ENCODE measurements at places on chromosomes 12 and 14. TPM values are rescaled to one million over a fixed set of nuclear protein-coding genes. Genes with fewer than 3 reads are reported as not detected.

Gene GLIPR1L2
- total RNA-seq, result 0.33 TPM

Gene OR4N2
- total RNA-seq, result not detected

Gene CSAD
- 10.1 TPM for total RNA-seq

Gene CD163
- total RNA-seq, result 0.26 TPM

Gene CDKN3
- total RNA-seq, result 9.5 TPM

Gene KCNA5
- not detected for total RNA-seq

Gene AQP2
- not detected for total RNA-seq

Gene TPH2
- total RNA-seq, result not detected

Gene SUOX
- 9.2 TPM for total RNA-seq

Gene GMFB
- 85.3 TPM for total RNA-seq

Gene ANG
- total RNA-seq, result 5.1 TPM

Gene REM2
- total RNA-seq, result 0.26 TPM

Gene RXYLT1
- 14.9 TPM for total RNA-seq

Gene FGFR1OP2
- 51.1 TPM for total RNA-seq

Gene TAS2R42
- total RNA-seq, result not detected

Gene TRIM9
- 0.50 TPM for total RNA-seq

Gene FGF6
- not detected for total RNA-seq

Gene EFS
- total RNA-seq, result 12.2 TPM

Gene KCNH5
- 1.0 TPM for total RNA-seq

Gene TAS2R30
- total RNA-seq, result 4.0 TPM

Gene TECPR2
- total RNA-seq, result 17.8 TPM

Gene KRT3
- total RNA-seq, result not detected

Gene DYRK4
- 57.0 TPM for total RNA-seq

Gene SLC7A7
- 6.3 TPM for total RNA-seq

Gene CLEC2A
- not detected for total RNA-seq

Gene TRPV4
- 0.51 TPM for total RNA-seq

Gene ABHD12B
- under 0.01 TPM for total RNA-seq

Gene MMAB
- 56.1 TPM for total RNA-seq

Gene SLC10A1
- total RNA-seq, result not detected

Measured in fibroblast of lung (primary cell).